ENCODE measurements at places on chromosomes 16 and 17. TPM values are rescaled to one million over a fixed set of nuclear protein-coding genes. Genes with fewer than 3 reads are reported as not detected.

DNA sequence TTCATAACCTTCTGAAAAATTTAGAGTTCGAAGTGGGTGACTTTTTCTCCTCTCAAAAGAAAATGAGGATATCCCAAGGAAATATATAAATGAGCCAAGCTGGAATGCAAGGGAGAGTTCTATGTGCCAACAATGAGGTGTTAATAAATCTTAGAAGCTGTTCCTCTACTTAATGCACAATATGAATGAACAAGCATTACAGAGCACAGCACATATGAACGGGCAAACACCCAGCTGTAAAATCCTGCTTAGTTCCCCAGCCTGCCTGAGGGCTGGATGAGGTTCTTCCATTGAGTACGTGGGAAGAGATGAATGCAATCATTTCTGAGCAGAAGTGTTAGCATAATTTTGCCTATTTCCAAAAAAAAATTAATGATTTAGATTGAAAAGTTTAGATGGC is 58.1 kb downstream of the WDR59 start:
- peaks cover 31% of the 10 kb centered on the region for H3K36me3 ChIP-seq
- no peak for DNase-seq
- H3K4me3 ChIP-seq, result no peak overlapping the region

DNA sequence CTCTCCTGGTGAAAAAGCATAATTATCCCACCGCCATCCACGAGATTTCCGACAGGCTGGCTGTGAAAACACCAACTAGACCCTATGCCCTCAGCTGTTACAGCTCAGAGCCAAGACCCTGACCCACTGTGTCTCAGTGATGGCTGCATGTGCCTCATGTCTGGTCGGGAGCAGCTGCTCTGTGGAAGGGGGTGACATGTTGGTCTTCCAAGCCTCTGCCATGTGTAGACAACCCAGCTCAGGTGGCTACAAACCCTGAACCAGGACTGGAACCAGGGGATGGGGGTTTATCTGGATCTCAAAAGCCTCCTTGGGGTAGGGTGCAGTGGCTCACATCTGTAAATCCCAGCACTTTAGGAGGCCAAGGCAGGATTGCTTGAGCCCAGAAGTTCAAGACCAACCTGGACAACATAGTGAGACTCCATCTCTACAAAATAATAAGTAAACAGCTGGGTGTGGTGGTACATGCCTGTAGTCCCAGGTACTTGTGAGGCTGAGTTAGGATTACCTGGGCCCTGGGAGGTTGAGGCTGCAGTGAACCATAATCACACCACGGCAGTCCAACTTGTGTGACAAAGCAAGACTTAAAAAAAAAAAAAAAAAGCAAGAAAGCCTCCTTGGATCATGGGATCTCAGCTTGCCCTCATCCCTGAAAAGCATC is 220.3 kb downstream of the CPPED1 start:
- DNase-seq, result no peak
- no peaks in the 10 kb centered on the region for H3K27me3 ChIP-seq
- no peak overlapping the region for H3K27ac ChIP-seq
- no peak overlapping the region for H3K4me3 ChIP-seq

GRCh38 chr16:4179020-4179419 is 62.8 kb upstream of the ADCY9 start:
- peaks cover 4% of the 10 kb centered on the region for H3K27me3 ChIP-seq
- H3K4me1 ChIP-seq, result peaks cover 17% of the 10 kb centered on the region
- H3K27ac ChIP-seq, result no peak overlapping the region
- H3K4me3 ChIP-seq, result no peak overlapping the region
- no peaks in the 10 kb centered on the region for H3K36me3 ChIP-seq

GRCh38 chr16:87692176-87692575 is 73.6 kb downstream of the KLHDC4 start:
- H3K27ac ChIP-seq, result no peak overlapping the region
- H3K36me3 ChIP-seq, result peaks cover 8% of the 10 kb centered on the region
- no peaks in the 10 kb centered on the region for H3K27me3 ChIP-seq
- no peaks in the 10 kb centered on the region for H3K4me1 ChIP-seq
- no peak overlapping the region for H3K4me3 ChIP-seq

- no peak for DNase-seq
- no peak overlapping the region for H3K4me3 ChIP-seq
Observed at GRCh38 chr16:56763291-56763916, 33.5 kb downstream of the NUP93 start.

DNA sequence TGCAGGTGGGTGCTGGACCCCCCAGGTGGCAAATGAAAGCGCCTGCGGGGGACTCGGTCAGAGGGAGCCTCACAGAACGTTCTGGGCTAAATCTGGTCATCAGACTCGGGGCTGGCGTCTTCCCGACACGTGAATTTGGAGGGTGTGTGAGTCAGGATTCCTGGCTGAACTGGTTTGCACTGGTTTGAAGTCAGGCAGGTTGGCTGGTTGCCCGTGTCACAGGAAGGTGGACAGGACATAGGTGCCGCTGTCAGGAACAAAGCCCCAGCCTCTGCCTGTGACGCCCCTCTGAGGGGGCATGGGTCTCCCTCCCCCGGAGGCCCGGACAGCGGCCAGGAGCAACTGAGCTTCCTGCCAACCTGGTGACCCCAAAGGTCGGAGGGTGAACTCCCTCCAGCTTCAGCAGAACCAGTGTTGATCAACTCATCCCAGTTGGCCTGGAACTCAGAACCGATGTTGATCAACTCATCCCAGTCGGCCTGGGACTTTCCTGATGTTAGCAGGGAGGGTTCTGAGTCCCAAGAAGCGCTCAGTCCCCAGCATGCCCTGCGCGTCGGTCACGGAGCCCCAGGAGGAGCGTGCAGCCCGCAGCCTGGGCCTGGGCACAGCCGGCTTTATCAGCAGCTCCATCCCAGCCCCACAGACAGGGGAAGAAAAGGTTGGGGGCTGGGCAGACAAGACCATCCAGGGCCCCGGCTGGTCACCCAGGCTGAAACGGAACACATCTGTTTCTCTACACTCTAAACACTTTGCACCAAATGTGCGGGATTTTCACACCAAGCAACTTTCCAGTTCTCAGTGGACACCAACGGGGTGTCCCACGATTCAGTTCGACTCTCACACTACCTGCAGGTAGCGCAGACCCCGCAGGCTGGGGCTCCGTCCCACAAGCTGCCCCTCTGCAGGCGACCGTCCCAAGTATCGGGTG is 14.4 kb upstream of the METRNL start:
- peaks cover 13% of the 10 kb centered on the region for H3K4me1 ChIP-seq
- no peak for DNase-seq
- H3K36me3 ChIP-seq, result no peaks in the 10 kb centered on the region
- H3K27ac ChIP-seq, result no peak overlapping the region
- peaks cover 5% of the 10 kb centered on the region for H3K27me3 ChIP-seq

- peaks cover 29% of the 10 kb centered on the region for H3K27me3 ChIP-seq
- peaks cover 11% of the 10 kb centered on the region for H3K4me1 ChIP-seq
- DNase-seq, result no peak
- H3K36me3 ChIP-seq, result no peaks in the 10 kb centered on the region
- no peak overlapping the region for H3K4me3 ChIP-seq
- H3K27ac ChIP-seq, result no peak overlapping the region
Observed at GRCh38 chr17:62702746-62703260, 75.3 kb downstream of the MRC2 start.

DNA sequence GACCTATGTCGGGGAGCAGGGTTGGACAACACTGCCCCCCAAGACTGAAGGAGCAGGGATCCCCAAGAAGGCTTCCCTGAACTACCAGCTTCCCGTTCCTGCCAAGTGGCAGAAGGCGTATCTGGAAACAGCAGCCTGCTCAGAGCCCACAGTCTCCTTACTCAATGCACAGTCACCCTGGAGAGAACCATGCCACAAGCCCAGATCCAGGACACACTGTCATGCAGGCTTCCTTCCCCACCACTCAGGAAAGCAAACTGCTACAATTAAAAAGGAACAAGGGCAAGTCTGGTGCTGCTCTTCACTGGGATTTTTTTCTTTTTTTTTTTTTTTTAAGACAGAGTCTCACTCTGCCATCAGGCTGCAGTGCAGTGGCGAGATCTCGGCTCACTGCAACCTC is 8.2 kb downstream of the WDR45B start:
- no peak for DNase-seq
- no peaks in the 10 kb centered on the region for H3K27me3 ChIP-seq
- H3K4me1 ChIP-seq, result peaks cover 22% of the 10 kb centered on the region
- no peak overlapping the region for H3K27ac ChIP-seq

DNA sequence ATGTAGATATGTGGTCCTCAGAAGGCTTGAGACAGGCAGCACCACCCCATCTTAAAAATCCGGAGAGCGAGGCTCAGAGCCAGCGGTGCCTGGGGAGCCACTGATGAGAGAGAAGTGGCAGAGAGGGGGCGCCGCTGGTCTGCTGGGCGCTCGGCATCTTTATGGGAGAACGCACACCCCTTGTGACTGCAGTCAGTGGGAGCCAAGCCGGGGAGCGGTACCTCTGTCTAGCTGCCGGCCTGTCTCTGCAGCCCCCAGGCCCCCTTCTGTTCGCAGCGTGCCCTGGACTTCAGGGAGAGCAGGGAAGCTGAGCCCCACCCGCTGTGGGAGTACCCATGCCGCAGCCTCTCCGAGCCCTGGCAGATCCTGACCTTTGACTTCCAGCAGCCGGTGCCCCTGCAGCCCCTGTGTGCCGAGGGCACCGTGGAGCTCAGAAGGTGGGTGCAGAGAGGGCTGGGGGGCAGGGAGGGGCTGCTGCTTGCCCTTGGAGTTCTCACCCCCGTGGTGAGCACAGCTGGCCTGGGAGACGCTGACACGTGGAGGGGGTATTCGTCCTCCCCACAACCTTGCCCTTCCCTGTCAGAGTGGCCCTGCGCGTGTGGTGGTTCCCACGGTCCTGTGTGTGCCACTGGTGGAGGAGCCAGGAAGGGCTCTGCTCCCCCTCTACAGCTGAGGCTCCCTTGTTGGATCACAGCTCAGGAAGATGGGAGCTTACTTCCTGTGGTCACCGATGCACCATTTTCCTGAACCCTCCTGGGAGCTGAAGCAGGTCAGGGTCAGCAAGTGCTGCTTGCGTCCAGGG is 44.8 kb downstream of the PRMT7 start:
- H3K4me1 ChIP-seq, result peaks cover 36% of the 10 kb centered on the region
- H3K27ac ChIP-seq, result no peak overlapping the region
- peaks cover 72% of the 10 kb centered on the region for H3K36me3 ChIP-seq
- no peak overlapping the region for H3K4me3 ChIP-seq

- no peak overlapping the region for H3K27ac ChIP-seq
- H3K27me3 ChIP-seq, result no peaks in the 10 kb centered on the region
- peaks cover 10% of the 10 kb centered on the region for H3K36me3 ChIP-seq
- no peak for DNase-seq
Observed at GRCh38 chr16:25140459-25140858, 28.9 kb downstream of the LCMT1 start.

- H3K36me3 ChIP-seq, result no peaks in the 10 kb centered on the region
- H3K4me3 ChIP-seq, result no peak overlapping the region
- no peaks in the 10 kb centered on the region for H3K27me3 ChIP-seq
- no peak overlapping the region for H3K27ac ChIP-seq
- DNase-seq, result no peak
Observed at GRCh38 chr16:13178318-13178717, 276.9 kb downstream of the SHISA9 start.

DNA sequence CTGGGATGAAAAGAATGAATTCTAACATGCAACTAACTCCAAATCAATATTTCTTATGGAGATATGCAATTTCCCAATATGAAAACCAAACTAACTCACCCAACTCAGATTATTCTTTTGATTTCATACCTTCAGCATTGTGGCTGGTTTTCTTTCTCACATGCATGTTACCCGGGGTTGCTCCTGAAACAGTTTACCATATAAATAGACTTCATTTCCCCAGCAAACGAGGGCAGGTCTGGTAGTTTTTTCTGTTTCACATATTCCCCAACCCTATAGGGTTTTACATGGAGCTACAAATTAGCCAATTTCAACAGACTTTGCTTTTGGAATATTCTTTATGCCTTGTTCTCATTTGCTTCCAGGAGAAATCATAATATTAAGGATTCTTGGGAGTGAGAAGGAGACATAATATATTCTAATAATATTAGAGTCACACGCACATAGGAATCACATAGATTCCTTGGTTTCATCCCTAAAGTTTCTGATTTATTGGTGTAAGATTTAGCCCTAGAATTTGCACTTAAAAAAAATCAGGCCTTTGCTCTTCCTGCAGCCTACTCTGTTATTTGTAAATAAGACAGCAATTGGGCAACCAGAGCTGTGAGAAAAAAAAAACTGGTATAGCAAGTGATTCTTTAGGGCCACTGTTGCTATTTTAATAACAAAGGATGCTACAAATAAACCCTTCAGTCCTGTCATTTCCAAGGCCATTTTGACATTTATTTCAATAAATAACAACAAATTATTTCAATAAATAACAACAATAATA is 60.3 kb upstream of the FAM20A start:
- peaks cover 10% of the 10 kb centered on the region for H3K27me3 ChIP-seq
- H3K27ac ChIP-seq, result no peak overlapping the region
- H3K4me1 ChIP-seq, result no peaks in the 10 kb centered on the region
- DNase-seq, result no peak
- no peaks in the 10 kb centered on the region for H3K36me3 ChIP-seq

- H3K27ac ChIP-seq, result no peak overlapping the region
- no peak overlapping the region for H3K4me3 ChIP-seq
- H3K36me3 ChIP-seq, result peaks cover 2% of the 10 kb centered on the region
- H3K27me3 ChIP-seq, result no peaks in the 10 kb centered on the region
Observed at GRCh38 chr17:9484789-9485188, 90.8 kb downstream of the STX8 start.

GRCh38 chr16:51851111-51851510 is 695.8 kb downstream of the TOX3 start:
- no peak overlapping the region for H3K27ac ChIP-seq
- H3K36me3 ChIP-seq, result no peaks in the 10 kb centered on the region
- no peak for DNase-seq
- peaks cover 2% of the 10 kb centered on the region for H3K4me1 ChIP-seq

DNA sequence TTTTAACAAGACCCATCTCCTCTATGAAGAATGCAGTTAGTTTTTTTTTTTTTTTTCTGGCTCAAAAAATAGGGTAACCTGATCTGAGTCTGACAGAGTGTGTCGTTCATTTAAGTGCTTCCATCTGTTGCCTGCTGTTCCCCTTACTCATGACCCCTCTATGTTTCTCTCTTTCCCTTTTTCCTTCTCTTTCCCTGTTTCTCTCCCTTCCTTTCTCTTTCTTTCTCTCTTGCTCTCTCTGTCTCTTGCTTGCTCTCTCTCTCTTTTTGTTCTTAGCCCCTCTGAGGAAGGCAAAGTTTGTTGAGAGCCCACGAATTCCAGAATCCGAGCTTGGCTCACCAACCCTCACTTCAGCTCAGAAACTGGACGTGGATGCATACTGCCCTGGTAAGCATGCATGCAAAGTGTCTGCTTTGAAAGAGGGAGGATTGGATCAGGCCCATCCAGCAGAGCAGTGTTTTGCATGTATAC is 185.0 kb downstream of the TANC2 start:
- no peaks in the 10 kb centered on the region for H3K36me3 ChIP-seq
- no peaks in the 10 kb centered on the region for H3K27me3 ChIP-seq
- no peak overlapping the region for H3K4me3 ChIP-seq
- H3K4me1 ChIP-seq, result peaks cover 3% of the 10 kb centered on the region

- peak overlapping the region; percentile 72 for H3K4me3 ChIP-seq
- peak; percentile 85 for DNase-seq
- peak overlapping the region; percentile 95 for H3K27ac ChIP-seq
- peaks cover 68% of the 10 kb centered on the region for H3K4me1 ChIP-seq
- H3K36me3 ChIP-seq, result peaks cover 61% of the 10 kb centered on the region
Observed at GRCh38 chr16:74601126-74601871, 5.6 kb downstream of the GLG1 start.

The CCDC200 gene
- 0.53 TPM for total RNA-seq

The NPIPB6 gene
- 0.60 TPM for total RNA-seq

The IL21R gene
- total RNA-seq, result 29.5 TPM
